ENCODE measurements at places on chromosomes 1 and 21. TPM values are rescaled to one million over a fixed set of nuclear protein-coding genes. Genes with fewer than 3 reads are reported as not detected.

DNA sequence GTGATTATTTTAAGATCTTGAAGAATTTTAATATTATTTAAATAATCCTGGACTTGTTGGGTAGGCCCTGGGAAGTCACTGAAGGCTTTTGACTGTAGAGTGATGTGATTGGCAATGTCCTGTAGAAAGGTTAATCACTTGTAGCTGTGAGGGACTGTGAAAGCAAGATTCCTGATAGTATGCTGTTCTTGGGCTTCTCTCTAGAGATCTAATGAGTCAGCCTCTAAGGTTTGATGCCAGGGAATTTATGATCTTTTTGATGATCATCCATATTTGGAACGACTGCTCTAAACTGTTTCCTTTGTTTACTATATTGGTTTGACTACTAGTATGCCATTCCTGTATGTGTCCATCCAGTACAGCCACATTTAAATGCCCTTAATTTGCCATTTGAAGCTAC, 56.5 kb downstream of the CAMSAP2 start:
- no peak for DNase-seq

- DNase-seq = no peak
These were observed 145.3 kb downstream of the DAB1 start for GRCh38 chr1:57278558-57278957.

DNA sequence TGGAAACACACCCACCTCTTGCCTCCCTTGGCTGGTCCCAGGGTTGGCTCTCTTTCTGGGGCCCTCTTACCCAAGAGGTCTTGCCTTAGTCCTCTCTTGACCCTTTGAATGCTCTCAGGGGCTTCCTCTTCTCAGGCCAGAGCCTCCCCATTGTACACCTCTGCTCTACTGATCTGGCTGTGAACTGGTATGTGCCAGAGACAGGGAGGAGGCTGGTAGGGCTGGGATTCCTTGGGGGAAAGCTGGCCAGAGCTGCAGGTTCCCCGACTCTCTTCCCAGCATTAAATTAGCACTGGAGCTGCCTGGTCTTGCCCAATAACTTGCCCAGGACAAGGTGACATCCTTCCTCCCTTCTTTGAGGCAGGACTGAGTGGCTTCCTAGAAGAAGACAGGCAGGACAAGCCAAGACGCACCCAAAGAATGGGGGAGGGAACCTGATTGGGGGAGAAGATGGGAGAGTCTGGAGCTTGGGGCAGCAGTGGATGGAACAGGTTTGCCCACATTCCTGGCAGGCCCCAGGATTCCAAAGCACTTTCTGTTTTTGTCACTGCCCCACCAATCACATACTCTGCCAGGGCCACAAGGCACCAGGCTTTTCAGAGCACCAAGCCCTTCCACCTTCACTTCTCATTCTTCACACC, 37.2 kb upstream of the CITED4 start:
- no peak for DNase-seq

- peak; percentile 85 for DNase-seq
These were observed 33.3 kb upstream of the CSF1 start for GRCh38 chr1:109877317-109877771.

- DNase-seq = peak; percentile 35
These were observed 4.2 kb downstream of the GLIS1 start for GRCh38 chr1:53734650-53735211.

The TPTE gene
- not detected for polyA plus RNA-seq

The KRTAP24-1 gene
- polyA plus RNA-seq = not detected

All from hepatocyte (in vitro differentiated cells).